ENCODE measurements at places on chromosomes 6 and 20. TPM values are rescaled to one million over a fixed set of nuclear protein-coding genes. Genes with fewer than 3 reads are reported as not detected.

- no peak overlapping the region for H3K4me3 ChIP-seq
- peaks cover 3% of the 10 kb centered on the region for H3K27me3 ChIP-seq
Measured at GRCh38 chr6:138500045-138500665, 861 bp upstream of the NHSL1 start.

GRCh38 chr20:62949153-62949821, 3.2 kb upstream of the SLC17A9 start:
- H3K4me3 ChIP-seq = no peak overlapping the region
- H3K4me1 ChIP-seq = peaks cover 29% of the 10 kb centered on the region
- no peak for DNase-seq
- no peaks in the 10 kb centered on the region for H3K27me3 ChIP-seq

GRCh38 chr6:86217906-86218305, 575.2 kb upstream of the SYNCRIP start:
- no peaks in the 10 kb centered on the region for H3K4me1 ChIP-seq
- H3K36me3 ChIP-seq = no peaks in the 10 kb centered on the region
- H3K4me3 ChIP-seq = no peak overlapping the region

DNA sequence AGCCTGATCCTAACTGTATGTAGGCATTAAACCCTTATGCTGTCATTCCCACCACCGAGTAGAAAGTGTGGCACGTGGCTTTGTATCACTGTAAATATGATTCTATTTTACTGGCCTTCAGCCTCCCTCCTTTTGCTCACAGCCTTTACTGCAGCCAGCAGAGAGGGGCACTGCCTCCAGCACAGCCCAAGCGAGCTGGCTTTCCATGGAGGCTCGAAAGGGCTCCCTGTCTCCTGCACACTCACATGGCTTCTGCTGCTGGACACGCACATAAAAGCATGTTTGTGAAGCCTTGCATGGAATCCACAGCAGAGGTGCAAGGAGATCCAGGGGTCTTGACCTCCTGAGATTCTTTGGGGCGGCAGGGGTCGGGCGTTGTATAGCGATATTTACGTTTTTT, 51.3 kb downstream of the RNASET2 start:
- DNase-seq = no peak
- H3K27me3 ChIP-seq = no peaks in the 10 kb centered on the region
- H3K36me3 ChIP-seq = no peaks in the 10 kb centered on the region
- peaks cover 19% of the 10 kb centered on the region for H3K4me1 ChIP-seq
- no peak overlapping the region for H3K4me3 ChIP-seq

- no peaks in the 10 kb centered on the region for H3K27me3 ChIP-seq
- H3K27ac ChIP-seq = no peak overlapping the region
Measured at GRCh38 chr20:58550275-58551059, 35.3 kb upstream of the APCDD1L start.

DNA sequence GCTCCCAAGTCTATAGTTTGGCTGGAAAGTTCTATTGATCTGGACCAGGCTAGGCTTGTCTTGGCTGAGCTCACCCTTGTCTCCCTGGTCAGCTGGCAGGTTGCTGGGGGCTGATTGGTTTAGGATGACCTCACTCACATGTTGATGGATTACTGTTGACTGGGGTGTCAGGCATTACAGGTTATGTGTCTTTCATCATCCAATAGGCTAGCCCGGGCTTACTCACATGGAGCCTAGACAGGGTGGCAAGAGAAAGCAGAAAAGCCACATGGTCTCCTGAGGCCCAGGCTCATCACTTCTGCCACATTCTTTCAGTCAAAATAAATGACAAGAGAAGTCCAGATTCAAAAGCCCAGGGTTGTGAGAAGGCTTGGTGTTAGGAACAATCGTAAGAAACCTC, 103.5 kb downstream of the BFSP1 start:
- no peaks in the 10 kb centered on the region for H3K36me3 ChIP-seq
- H3K4me3 ChIP-seq = no peak overlapping the region
- no peak for DNase-seq

- no peak overlapping the region for H3K27ac ChIP-seq
- H3K27me3 ChIP-seq = peaks cover 31% of the 10 kb centered on the region
- no peaks in the 10 kb centered on the region for H3K36me3 ChIP-seq
- DNase-seq = no peak
Measured at GRCh38 chr20:3172126-3172932, 1.0 kb downstream of the LZTS3 start.

DNA sequence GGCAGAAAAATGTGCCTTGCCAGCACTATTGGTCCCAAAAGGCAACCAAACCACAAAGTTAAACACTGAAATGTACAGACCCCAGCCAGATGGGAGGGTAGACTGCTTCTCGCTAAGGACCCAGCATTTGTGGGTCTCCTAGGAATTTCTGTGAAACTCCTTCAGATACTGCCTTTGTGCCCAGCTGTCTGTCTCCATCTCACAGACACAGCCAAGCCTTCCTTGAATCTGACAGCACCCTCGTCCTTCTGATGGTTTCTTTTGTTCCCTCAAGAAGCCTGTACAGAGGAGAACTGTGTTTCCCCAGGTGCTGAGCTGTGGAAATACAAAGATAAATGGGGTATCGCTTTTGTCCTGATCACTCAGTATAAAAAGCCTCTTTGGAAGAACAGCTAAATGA, 254.0 kb upstream of the TAB2 start:
- no peak overlapping the region for H3K27ac ChIP-seq
- DNase-seq = no peak
- peaks cover 40% of the 10 kb centered on the region for H3K4me1 ChIP-seq
- no peaks in the 10 kb centered on the region for H3K36me3 ChIP-seq
- no peak overlapping the region for H3K4me3 ChIP-seq
- no peaks in the 10 kb centered on the region for H3K27me3 ChIP-seq

DNA sequence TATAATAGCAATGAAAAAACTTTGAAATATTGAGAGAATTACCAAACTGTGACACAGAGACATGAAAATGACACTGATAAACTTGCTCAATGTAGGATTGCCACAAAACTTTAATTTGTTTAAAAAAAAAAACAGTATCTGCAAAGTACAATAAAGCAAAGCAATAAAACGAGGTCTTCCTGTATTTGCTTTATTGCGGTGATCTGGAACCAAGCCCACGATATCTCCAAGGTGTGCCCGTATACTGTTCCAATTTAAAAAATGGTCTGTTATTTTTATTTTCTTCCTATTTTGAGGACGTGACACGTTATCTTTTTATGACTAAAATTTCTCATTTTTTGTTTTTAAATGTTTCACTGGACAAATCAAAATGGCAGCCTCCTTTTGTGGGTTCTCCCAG, 25.5 kb downstream of the EYA2 start:
- no peak overlapping the region for H3K27ac ChIP-seq
- no peak overlapping the region for H3K4me3 ChIP-seq

GRCh38 chr20:62449951-62450691, 22.8 kb upstream of the RBBP8NL start:
- H3K27ac ChIP-seq = no peak overlapping the region
- H3K36me3 ChIP-seq = no peaks in the 10 kb centered on the region
- no peaks in the 10 kb centered on the region for H3K27me3 ChIP-seq
- no peak overlapping the region for H3K4me3 ChIP-seq

Gene SLCO4A1
- total RNA-seq = 1.1 TPM

Gene SRMS
- not detected for total RNA-seq

Gene INSM1
- not detected for total RNA-seq
